C1 segment of cervical spinal cord (tissue), 14 donors: ENCODE measurements at places on chromosomes 3 and 15.

GRCh38 chr15:99504823-99505551 is 60.8 kb upstream of the MEF2A start:
- peak; percentile 70 for DNase-seq

DNA sequence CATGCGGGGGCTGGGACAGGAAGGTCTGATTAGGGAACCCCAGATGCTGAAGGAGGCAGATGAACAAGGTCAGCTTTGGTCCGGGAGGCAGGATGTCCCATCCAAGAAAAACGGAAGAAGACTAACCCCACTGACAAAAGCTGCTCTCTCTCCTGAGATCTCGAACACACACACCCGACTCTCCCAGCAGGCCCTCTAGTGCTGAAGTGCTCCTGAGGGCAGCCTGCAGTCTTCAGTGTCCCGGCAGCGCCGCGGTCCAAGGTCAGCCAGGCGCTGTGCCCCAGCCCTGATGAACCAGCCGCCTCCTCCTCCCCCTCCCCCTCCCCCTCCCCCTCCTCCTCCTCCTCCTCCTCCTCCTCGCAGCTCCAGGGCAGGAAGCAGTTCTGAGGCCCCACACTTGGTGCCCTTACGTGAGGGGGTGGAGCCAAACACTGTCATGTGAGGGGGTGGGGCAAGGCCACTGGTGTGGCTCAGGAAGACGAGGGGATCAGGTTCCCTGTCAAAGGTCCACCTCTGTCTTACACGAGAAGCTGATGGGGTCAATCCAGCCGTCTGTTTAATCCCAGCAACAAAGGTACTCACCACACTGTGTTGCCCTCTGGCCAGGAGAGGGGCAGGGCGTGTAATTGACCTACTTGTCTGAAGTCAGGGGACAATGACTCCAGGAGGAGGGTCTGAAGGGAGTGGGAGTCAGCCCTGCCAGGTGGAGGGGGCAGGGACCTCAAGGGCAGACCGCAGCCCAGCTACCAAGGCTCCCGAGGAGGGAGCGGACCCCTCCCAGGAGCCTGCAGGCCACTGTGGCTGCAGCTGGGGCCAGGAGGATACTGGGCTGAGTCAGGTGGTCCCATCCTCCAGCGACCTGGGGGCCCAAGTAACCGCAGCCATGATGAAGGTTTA is 34.3 kb downstream of the PRR23E start:
- no peak for DNase-seq

GRCh38 chr15:73628976-73629797 is 4.0 kb downstream of the NPTN start:
- no peak for DNase-seq

- DNase-seq, result no peak
These were observed 480.0 kb upstream of the GOLIM4 start for GRCh38 chr3:168575750-168576149.

GRCh38 chr3:112778353-112778948 is 68.2 kb downstream of the CD200R1L start:
- DNase-seq, result no peak

- no peak for DNase-seq
These were observed 13.2 kb downstream of the CCR5 start for GRCh38 chr3:46383951-46384330.

DNA sequence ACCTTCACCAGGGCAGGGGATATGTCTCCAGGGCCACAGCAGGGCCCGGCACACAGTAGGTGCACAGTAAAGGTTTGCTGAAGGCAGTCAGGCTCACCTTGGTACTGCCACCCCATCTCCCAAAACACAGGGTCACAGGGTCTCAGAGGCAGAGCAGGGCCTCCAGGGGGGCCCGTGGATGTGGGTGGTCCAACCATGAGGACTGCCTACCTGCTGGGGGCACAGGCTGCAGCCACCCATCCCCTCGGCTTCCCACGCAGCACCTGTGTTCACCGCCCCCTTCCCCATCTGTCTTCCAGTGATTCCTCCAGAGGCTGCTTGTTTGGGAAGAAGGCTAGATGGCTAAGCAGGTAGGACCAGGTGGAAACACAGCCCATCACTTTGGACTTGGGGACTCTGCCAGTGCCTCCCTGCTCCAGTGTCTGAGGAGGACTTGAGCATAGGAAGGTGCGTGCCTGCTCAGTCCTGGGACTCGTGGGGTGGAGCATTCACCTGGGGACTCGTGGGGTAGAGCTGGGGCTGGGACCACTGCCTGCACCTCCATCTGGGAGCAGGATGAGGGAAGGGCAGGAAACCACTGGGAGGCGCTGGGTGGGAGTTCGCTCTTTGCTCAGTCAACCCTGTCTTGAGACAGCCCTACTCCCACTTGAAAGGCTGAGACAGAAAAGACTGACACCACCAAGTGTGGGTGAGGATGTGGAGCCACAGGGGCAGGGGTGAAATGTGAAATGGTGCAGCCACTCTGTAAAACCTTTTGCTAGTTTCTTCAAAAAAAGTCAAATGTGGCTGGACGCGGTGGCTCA is 18.8 kb upstream of the PLXND1 start:
- no peak for DNase-seq

- DNase-seq, result no peak
These were observed 42.0 kb upstream of the ATP2B2 start for GRCh38 chr3:10547413-10547812.

GRCh38 chr3:184155644-184156521 is 706 bp downstream of the DVL3 start:
- DNase-seq, result peak; percentile 36

GRCh38 chr3:82462977-82463376 is 701.5 kb upstream of the GBE1 start:
- DNase-seq, result no peak

- no peak for DNase-seq
These were observed 3.9 kb downstream of the ITIH3 start for GRCh38 chr3:52798376-52798977.

DNA sequence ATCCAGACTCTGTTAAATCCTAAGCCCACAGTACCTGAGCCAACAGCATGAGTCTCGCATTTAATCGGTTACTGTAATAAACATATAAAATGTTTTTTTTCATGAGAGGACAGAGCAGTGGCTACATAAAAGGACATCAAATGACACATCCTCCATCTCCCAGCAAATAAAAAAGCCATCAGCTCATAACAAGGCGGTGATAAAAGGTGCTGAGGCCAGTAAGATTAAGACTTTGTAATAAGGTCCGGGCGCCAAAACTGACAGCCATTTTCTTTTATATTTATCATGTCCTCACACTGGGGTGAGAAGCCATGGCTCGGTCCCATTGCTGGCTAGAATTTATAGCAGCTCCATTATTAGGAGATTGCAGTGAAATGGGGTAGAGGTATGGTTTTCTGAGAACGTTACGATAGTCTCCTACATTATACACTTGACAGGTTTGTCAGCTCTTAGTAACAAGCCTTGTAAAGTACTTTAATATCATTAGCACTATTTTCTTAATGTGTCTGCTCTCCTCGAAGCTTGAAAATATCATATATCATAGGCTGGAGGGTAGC is 977.8 kb upstream of the NR2F2 start:
- no peak for DNase-seq

GRCh38 chr3:63245726-63246241 is 32.3 kb upstream of the SYNPR start:
- no peak for DNase-seq

- DNase-seq, result no peak
These were observed 154.7 kb downstream of the SV2B start for GRCh38 chr15:91254766-91255165.

DNA sequence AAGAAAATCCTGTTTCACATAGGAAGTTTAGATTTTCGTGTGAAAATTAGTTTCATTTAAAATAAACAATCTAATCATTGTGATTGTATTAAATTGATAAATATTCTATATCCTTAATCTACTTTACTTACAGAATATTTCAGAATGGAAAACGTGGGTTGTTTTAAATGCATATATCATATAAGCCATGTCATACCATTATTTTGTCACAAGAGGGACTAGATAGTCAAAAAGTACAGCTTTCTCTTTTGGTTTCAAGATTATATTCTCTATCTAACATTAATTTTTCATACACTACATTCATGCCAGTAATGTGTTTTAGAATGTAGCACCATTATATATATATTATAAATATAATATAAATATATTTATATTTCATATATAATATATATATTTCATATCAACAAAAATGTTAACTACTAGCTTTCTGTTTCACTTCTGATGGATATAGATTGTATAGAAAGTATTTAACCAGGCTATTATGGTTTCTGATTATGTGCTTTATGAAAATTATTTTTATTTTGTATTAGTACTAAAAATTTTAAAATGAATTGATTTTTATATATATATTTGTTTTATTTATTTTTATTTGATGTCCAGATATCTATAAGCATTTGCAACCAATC is 45.3 kb downstream of the OSTN start:
- no peak for DNase-seq

DNA sequence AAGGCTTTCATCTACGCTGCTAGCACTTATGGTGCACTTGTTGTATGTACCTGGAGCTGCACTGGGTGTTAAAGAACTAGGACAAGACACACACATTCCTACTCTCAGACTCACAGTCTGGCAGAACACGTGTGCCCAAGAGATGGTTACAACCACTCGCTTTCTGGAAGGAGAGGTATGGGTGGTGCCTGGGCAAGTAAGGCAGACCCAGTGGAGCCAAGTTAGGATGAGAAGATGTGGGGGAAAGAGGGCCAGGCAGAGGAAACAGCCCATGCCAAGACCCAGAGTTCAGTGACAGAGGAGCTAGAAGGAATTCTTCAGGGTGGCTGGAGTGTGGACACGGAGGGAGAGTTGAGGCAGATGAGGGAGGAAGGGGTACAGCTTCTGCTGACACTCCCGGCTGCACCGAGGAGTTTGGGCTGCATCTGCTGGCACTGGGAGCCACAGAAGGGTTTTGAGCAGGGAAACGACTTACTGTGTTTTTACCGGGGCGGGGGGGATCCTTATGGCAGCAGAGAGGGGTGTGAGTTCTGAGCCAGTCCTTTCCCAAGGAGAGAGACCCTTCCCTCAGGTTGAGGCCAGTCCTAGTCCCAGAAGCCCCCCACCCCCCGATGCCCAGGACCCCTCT is 59.0 kb downstream of the GRIP2 start:
- DNase-seq, result no peak

DNA sequence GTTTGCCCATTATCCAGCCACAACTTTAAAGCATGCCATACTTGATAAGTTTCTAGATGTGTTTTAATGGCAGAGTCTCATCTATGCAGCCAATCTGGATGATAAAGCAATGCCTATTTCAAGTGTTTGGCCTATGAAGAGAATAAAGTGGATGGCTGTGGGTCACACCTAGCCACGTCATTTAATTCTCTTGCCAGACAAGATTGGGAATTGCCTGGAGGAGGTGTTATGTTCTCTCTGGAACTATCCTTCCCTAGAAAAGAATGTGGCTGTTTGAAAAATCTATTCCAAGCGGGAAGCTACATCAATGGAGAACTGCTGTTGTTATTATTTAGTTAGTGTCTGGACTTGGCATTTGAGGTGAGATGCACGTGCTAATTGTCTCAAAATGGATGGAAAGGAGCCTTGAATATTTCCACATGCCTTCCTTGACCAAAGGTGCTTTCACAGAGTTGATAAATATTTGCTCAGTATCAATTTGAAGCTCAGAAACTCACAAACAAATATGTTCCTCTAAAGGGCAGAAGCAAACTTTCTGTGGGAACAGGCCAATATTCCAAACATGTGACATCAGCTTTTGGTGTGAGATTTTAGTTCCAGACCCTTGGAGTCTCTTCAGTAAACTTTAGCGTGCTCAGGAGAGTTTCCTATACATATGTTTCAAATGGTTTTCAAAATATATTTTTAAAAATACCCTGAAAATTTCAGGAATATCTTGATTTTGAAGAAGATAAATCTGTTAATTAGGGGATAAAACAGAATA is 510.6 kb upstream of the SGO1 start:
- DNase-seq, result no peak

- DNase-seq, result no peak
These were observed 91.6 kb downstream of the IQSEC1 start for GRCh38 chr3:12981306-12982275.

DNA sequence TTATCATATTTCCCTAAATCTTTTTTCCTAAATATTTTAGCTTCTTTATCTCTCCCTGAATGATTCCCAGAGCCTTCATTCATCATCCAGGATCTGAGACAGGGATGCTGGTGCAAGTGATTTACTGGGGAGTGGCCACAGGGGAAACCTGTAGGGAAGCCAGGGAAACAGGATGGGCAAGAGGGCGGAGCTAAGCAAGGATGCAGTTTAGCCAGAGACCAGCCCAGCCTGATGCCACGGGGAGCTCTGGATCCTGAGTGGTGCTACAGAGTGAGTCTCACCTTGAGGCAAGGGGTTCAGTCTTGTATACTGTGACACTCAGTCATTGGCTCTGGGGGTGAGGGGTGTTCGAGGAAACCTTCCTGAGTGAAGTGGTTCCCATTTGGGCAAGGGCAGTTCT is 39.7 kb upstream of the LRRFIP2 start:
- DNase-seq, result no peak

GRCh38 chr3:197478746-197479668 is 76.8 kb downstream of the BDH1 start:
- no peak for DNase-seq

- DNase-seq, result no peak
These were observed 497.9 kb downstream of the IGSF11 start for GRCh38 chr3:118536764-118537163.

- DNase-seq, result no peak
These were observed 93.9 kb downstream of the ECT2 start for GRCh38 chr3:172844428-172844827.

GRCh38 chr3:26989037-26989436 is 366.5 kb downstream of the LRRC3B start:
- no peak for DNase-seq

GRCh38 chr3:4471907-4472306 is 4.8 kb upstream of the SUMF1 start:
- DNase-seq, result no peak

- DNase-seq, result no peak
These were observed 168.6 kb downstream of the SEMA6D start for GRCh38 chr15:47885920-47886319.

GRCh38 chr3:56314842-56315241 is 153.4 kb downstream of the ERC2 start:
- DNase-seq, result no peak

DNA sequence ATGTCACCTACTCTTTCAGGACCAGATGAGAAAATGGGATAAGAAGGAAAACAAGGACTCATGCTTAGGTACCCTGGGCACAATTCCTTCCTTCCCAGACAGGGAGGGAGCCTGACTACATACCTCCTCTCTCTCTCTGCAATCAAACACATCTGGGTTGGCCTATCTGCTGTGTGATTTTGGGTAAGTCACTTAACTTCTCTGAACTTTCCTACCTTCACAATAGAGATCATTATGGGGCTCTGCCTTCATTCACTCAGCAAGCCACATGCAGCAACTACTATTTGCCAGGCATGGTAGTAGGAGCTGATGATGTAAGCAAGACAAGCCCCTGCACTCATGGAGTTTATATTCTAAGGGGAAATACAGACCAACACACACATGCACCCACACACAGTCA is 251.2 kb downstream of the SHQ1 start:
- no peak for DNase-seq

DNA sequence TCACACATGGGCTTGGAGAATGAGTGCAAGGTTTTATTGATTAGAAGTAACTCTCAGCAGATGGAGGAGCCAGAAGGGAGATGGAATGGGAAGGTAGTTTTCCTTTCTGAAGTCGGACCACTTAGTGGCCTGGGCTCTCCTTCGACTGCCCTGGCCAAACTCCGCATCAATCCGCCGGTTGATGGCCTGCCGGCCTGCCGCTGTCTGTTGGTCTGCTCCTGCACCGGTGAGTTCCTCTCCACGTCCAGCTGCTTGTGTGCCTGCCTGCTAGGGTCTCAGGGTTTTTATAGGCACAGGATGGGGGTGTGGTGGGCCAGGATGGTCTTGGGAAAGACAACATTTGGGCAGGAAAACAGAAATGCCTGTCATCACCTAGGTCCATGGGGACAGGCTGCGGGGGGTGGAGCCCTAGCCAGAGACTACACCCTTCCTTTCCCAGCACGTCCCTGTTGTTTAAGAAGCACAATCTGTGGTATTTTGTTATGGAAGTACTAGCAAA is 837.0 kb downstream of the PDCD6IP start:
- DNase-seq, result no peak
